ENCODE measurements at places on chromosomes 1 and 21.

DNA sequence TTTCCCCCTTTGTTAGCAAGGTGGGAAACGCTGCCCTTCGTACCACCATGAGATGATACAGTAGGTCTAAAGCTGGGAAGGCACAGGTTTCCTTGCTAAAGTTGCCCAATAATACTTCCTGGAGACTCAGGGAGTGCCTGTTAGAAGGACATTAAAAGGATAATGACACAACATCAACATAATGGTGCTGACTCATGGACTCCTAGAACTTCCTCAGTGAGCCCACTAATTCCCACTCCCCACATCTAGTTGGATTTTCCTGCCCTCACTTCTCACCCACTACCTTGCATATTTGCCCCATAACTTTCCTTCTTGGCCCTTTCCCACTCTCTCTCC, 17.5 kb downstream of the CFAP45 start:
- no peak for DNase-seq

DNA sequence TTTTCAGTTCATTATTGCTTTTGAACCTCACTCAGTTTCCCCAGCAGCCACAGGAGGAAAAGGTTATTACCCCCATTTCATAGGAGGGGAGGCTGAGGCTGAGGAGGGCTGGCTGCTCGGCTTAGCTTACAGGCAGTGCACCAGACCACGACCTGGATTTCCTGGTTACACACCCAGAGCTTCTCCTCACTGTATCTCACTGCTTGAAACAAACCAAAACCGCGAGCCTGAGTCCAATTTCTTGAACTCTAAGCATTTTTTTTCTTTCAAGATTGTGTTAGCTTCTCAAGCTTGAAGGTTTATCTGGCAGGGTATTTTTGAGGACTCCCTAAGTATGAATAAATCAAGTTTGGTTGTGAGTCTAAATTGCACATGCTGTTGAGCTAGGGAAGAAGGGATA, 188.9 kb upstream of the EDN2 start:
- DNase-seq: no peak

DNA sequence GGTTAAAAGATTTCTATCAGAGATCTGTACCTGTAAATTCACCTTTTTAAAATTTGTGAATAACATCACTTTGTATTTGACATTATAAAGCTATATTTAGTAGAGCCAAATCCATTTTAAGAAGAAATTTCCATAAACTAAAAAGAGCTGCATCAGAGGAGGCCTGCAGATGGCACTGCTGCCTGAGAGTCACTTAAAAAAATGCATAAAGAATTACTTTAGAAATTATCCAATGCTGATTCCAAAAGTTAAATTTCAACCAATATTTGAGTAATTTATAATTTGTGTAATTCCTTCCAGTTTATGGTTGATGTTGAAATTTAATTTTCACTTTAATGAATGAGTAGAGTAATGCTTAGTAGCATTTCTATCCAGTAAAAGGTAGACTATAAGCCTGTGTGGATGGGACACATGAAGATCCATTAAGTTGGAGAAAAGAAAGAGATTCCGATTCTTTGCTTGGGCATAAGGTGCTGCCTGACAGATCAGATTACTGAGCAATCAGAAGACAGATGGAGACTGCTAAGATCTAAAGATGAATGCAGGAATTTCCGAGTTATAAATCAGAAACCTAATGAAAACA, 20.7 kb upstream of the RPE65 start:
- no peak for DNase-seq

- no peak for DNase-seq
These were observed 107.9 kb upstream of the COA6 start for GRCh38 chr1:234265321-234265720.

GRCh38 chr1:118304722-118305359, 119.8 kb upstream of the SPAG17 start:
- peak; percentile 49 for DNase-seq

- no peak for DNase-seq
These were observed 112.5 kb downstream of the MRPL39 start for GRCh38 chr21:25494804-25495203.

DNA sequence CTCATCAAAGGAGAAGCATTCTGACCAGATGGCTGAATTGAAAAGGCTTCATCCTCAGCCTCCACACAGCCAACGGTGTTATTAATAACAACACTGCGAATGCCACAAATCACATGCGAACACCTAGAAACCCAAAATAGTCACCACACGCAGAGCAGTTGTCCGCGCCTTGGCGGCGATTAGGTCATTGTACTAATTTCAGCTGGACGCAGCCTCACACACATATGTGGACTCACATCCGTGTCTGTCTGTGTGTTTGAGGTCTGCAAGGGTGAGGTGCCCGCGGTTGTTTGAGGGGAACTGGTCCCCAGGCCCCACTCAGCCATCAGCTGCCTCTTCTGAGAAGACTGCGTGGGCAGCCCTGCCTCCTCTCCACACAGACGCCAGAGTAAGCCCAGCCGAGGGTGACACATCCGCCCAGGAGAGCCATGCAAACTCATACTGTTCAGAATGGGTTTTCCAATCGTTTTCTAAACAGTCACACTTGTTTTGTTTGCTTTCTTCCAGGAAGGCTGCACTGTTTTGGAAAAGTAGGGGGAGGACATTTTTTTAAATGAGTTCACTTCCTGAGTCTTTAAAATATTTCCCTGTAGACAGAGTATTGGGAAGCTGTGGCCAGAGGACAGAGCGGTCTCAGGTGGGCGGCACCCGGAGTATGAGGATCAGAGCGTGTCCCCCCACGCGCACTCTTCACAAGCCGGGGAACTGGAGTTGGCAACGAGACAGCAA, 53.4 kb downstream of the TOMM20 start:
- no peak for DNase-seq

DNA sequence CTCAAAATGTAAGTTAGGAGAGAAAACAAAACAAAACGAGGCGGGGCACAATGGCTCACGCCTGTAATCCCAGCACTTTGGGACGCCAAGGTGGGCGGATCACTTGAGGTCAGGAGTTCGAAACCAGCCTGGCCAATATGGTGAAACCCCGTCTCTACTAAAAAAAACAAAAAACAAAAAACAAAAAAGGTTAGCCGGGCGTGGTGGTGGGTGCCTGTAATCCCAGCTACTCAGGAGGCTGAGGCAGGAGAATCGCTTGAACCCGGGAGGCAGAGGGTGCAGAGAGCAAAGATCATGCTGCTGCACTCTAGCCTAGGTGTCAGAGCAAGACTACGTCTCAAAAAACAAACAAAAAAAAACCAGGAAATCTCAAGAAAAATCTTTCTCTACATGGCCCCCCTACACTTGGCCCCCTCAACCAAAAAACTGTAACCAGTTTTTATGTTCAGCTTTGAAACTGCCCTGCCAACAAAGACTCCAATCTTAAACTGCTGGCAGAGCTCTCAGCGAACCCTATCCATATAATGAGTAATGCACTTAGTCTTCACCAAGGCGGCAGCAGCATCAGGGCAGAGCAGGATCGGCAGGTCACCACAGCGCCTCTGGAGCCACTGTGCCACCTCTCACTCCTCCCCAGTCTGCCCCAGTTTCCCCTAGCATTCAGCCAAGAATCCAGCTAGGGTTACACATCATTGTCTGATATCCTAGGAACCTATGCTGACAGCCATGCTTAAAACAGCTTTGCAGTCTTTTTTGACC, 71.7 kb downstream of the JAK1 start:
- no peak for DNase-seq

Measured in NCI-H446 (cell line).